ENCODE measurements at places on chromosomes 4 and X.

DNA sequence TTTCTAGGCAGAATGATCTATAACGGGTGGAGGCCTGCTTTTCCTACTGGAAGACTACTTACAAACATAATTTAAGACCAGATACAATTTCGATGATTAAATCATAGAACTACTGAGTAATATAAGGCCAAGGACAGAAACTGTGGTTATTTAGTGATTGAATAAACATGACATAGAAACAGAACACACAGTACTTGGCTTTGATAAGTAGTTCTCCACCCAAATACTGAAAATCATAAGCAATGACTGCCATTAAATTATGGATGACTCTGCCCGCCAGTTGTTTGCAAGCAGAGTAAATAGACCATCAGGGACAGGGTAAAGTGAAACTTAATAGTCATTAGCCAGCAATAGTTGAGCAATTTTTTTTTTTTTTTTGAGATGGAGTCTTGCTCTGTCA lies 17.2 kb upstream of the SMIM14 start:
- DNase-seq: no peak

DNA sequence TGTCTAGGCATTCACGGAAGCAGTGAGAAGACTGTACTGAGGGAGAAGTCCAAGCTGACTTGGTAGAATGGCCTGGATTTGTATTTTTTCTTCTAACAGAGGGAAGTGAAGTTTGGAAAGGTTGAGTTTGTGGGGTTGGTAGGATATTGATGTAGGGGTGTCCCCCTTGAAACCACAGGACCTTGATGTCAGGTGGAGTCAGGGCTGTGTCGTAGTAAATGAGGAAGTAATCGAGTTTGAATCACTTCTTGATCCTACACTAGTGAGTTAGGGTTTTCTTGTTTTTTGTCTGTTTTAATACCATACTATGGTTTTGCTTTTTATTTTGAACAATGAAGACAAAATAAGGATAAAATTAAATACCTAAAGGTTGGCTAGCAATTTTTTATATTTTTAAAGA lies 30.1 kb upstream of the ANAPC4 start:
- no peak for DNase-seq

DNA sequence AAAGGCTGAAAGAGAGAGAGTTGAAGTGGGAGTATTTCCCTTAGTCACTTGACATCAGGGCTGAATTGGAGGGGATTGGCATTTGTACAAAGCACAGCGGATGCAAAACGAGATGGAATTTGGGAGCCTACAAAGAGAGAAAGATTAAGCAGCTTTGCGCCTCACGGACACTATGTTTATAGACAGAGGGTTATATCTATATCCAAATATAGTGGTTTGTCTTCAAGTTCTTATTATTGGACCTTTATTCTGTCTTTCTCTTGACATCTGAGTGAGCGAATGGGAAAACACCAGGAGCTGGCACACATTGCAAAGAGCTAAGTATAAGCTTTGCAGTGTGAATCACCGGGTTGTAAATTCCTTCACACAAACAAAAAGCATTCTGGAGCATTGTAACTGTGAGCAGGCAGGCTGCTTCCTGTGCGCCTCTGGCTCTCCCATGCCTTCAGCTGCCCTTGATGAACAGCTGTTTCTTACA lies 500.2 kb downstream of the STIM2 start:
- peak; percentile 4 for DNase-seq

GRCh38 chr4:109967798-109968520 lies 55.3 kb downstream of the EGF start:
- peak; percentile 70 for DNase-seq

- no peak for DNase-seq
Measured at GRCh38 chr4:145176641-145177432, 3.6 kb downstream of the OTUD4 start.

- DNase-seq: no peak
Measured at GRCh38 chr4:47002580-47002979, 9.2 kb upstream of the GABRA4 start.

GRCh38 chr4:56316011-56316650 lies 71.2 kb downstream of the AASDH start:
- no peak for DNase-seq

- no peak for DNase-seq
Measured at GRCh38 chr4:14345356-14345775, 656.9 kb upstream of the CPEB2 start.

GRCh38 chr4:113469023-113469390 lies 292.5 kb downstream of the CAMK2D start:
- no peak for DNase-seq

DNA sequence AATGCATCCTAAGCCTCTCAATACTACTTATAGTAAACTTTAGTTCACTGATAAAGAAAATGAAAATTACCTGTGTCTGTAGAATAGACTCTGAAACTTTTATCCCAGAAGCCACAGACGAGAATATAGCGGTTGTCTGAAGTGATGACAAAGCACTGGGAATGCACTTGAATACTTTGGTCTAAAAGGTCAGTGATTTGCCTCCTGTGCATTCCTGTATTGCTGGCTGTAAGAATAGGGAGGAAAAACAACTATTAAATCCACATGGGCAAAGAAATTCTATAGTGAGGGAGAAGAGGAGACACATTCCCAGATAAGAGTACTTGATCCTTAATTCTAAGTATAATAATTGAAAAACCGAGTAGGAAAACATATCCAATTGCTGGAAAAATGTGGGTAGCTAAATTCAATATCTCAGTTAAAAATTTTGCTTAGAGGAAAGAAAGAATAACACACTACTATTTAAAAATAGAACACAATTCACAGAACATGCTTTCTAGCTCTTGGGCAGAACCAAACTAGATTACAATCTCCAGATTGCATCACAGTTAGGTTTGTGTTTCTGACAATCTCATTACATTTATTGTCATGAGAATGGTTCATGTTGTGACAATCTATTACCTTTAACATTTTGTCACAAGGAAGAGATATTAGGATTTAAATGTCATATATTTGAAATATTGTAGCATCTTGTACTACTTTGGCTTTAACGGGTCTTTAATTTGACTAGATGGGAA lies 232.1 kb downstream of the DCLK2 start:
- DNase-seq: no peak

DNA sequence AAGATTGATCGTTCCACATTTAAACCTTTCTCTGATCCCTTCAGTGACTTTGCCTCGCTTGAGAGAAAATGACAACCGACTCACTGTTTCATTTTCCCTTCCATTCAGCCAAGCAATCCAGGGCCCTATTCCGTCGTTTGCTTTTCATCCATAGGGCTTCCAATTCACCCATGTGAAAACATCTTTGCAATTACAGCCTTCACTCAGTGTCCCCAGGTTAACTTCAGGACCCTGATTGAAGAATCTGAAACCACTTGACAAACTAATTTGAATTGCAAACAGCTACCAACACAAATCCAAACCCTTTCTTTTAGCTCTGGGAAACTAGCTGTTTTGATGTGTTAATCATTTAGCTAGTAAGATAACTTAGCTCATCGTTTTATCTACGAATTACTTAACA lies 120.2 kb upstream of the FAM9C start:
- DNase-seq: no peak

DNA sequence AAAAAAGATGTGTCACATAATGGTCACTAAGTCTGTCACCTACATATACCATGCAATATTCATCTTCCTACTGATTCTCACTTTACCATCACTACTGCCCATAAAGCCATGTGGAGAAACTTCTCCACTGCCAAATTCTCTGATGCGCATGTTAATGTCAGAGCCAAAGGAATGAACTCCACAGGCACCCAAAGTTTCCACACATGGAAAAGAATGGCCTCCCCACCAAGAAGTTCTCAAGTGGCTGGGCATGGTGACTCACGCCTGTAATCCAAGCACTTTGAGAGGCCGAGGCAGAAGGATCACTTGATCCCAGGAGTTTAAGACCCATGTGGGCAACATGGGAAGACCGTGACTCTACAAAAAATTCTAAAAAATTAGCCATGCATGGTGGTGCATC lies 43.8 kb upstream of the UGDH start:
- DNase-seq: no peak

DNA sequence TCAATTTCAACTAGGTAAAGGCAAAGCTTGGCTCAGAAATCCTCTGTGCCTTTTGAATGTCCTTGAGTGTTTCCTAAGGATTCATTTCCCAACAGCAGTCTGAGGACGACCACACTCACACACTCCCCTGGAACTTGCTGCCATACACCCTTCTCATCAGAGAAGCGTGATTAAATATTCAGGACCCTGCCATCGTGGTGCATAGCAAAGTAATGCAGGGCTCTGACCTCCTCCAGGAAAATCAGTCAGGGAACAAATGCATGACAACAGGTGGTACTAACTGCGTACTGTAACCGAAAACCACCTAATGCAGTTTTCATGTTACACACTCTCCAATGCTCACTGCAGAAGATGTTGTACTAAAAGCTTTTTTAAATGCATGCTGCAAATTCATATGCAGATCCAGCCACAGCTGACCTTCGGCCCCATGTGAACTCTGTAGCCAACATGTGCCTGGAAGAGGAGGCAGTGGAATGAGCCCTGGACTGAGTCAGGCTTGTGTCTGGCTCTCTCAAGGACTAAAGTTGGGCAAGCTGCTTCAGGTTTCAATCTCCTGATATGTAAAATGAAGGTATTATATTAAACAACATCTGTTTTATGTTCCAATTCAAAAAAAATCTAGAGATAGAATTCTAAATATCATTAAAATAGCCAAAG lies 238.3 kb downstream of the KCNIP4 start:
- no peak for DNase-seq

DNA sequence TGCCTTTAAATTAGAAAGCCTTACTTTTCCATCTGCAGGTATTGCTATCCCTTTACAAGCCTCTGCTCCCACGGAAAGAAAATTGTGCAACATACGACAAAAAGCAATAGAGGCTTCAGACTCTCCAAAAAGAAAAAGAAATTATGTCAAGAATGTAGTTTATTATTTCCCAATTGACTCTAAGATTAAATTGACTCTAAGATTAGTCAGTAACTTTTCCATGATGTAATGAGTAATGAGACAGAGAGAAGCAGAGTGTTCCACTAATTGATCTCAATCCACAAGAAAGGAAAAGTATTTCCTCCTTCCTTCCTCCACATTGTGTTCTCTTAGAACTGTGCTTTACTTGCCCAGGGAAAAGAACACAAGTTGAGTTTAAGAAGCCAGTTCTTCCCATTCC lies 345.7 kb upstream of the HS3ST1 start:
- no peak for DNase-seq

DNA sequence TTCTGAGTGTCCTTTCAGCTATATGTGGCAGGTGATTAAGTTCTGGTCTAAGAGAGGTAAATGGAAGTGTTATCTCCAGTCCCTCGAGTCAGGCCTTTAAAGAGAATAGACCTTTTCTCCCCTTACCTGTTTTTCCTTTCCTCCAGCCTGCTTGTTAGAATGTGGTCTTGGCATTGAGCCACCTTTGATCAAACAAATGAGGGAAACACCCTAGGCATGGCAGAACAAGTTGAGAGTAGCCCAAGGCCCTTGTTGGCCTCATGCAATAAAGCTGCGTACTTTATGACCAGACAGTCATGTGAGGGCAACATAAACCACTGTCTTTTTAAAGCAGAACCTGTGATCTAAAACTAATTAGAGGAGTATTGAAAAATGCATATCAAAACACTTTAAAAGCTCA lies 13.2 kb upstream of the IL13RA2 start:
- DNase-seq: peak; percentile 61

DNA sequence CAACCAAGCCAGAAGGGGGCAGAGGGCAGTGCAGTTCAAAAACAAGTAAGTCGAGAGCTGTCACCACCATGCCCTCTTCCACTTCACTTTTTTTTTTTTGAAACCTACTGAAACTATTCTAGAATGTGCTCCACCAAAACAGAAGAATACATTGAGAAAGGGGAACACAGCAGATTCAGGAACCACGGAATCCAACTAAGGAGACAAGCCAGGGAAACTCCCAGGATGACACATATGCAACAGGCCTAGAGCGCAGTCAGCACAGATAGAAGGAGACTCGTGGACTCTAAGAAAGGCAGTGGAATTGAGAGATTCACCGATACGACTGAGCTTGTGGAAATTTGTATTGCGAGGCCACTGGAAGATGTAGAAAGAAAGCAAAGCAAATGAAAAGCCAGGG lies 66.1 kb downstream of the PHKA2 start:
- DNase-seq: no peak

- DNase-seq: no peak
Measured at GRCh38 chrX:115490814-115491213, 70.2 kb upstream of the PLS3 start.

DNA sequence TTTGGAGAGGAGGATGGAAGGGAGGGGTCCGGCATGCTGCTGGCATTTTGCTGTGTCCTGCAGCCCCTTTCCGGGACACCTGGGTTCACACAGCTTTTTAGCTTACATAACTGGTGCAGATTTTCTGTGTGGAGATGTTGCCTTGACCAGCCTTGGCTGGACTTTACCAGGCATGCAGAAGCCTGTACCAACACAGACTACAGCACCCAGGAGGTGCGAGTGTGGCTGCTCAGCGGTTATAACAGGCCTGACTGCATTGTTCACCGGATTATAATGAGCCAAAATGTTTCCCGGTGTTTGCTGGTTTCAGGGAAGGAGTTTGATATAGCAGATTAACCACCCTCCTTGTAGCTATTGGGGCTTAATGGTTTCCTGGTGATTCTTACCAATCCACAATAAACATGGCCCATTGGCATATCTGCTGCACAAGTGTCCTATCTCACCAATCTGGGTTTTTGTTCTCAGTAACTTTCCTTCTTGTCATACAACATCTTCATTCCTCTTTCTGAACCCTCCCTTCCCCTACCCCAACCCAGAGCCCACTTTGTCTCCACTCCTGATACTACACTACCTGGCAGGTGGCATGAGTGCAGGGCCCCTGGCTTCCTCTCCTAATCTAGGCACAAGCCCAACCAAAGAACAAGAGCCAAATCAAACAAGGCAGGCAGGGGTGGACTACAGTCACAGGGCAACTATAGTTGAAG lies 3.9 kb downstream of the RPL10 start:
- no peak for DNase-seq

DNA sequence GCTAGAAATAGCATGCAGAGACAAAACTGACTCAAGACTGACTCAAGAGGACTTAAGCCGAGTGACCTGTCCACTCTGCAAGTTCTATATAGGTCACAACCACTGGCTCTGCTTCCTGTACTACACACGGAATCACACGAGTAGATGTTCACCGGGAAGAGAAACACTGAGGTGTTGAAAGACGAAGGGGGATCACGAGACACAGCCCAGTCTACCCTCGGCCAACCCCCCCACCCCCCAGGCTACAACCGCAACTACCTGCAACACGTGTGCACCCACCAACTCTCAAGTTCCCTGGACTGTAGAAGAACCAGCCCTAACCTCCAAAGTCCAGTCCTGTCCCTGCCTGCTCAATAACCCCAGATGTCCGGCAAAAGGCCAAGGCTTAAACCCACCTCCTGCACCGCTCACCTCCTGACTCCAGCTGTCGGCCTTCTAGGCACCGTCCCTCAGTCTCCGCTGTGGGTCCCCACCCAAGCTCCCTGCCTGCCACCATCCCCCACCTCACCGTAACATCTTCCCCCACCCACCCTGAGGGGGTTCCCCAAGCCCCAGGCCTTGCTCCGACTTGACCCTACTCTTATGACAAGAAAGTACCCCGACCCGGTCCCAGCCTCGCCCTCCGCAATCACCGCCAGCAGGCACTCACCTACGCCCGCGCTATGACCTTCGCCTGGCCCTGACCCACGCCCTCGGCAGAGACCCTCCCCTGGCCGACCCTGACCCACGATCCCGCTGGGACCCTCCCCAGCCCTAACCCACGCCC lies 739 bp downstream of the GAK start:
- no peak for DNase-seq

- peak; percentile 40 for DNase-seq
Measured at GRCh38 chr4:122921971-122922876, at the start of gene NUDT6. NUDT6 (minus strand) TSS chr4:122922597; CDS start chr4:122922572, 25 bp downstream.
